Stimulated activated CD4-positive, alpha-beta T cell treated with anti-CD3 and anti-CD28 coated beads, Interleukin-12 subunit alpha, Interleukin-12 subunit beta, amount 100 ng/mL, for 24 hours (primary cell): ENCODE measurements at places on chromosomes 3 and 15.

GRCh38 chr15:97747342-97747741, 213.2 kb upstream of the ARRDC4 start:
- DNase-seq: no peak

DNA sequence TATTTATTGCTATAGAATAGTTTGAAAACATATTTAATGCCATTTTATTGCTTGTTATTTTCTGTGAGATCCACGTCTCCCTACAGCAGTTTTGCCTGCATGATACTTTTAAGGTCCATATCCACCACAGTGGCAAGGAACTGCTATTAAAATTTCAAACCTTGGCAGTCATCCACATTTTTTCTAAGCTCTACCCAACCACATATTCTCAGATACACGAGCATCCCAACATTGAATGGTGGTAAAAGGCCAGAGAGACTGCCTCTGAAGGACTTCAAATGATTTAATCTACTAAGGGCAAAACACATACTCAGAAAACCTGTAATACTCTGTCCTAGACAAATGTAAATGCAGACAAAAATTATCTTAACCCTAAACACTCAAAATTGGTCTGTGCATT, 173.1 kb downstream of the ERC2 start:
- DNase-seq: no peak

DNA sequence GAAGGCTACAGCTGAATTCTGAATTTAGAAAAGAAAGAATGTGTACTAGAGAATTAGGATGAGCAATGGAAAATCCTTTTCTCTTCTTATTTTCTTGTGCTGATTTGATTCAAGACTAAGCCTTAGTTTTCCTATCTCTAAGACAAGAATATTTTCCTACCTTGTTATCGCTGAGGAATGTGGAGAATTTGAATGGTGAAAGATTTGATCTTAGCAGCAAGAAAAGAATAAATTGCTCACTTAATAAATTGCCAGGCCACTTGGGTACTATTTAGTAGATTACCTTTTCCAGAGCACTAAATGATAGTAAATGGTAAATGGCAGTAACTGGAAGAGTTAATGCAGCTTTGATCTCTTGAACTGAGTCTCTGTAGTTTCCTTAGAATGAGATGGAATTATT, 145.7 kb upstream of the MEIS2 start:
- no peak for DNase-seq

DNA sequence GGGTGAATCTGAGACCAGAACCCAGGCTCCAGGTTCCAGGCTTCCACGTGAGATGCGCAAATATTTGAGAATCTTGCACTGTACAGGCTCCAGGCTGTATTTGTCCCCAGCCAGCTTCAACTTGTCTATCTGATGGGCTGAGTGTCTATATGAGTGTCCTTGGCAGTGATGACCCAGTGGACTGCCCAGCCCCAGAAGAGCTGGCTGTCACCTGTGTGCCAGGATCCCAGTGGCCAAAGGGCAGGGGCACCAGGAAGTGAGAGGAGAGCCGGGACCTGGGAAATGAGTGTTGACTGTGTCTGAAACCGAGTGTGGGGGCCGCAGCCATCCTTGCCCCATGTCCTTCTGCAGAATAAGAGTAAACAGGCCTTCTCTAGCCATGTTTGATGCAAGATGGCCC, 10.4 kb downstream of the FAH start:
- no peak for DNase-seq

DNA sequence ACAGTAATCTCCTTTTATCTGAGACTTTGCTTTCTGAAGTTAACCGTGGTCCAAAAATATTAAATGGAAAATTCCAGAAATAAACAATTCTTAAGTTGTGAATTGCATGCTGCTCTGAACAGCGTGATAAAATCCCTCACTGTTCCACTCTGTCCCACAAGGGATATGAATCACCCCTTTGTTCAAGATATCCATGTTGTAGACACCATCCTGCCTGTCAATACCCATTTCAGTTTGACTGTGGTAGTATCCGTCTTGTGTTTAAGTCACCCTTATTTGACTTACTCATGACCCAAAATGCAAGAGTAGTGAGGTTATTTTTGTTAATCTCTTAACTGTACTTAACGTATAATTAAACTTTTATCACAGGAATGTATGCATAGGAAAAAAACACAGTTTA, 435.0 kb downstream of the SHQ1 start:
- no peak for DNase-seq

GRCh38 chr15:38486936-38487335, 33.0 kb downstream of the FAM98B start:
- no peak for DNase-seq

GRCh38 chr3:102353148-102353547, 81.7 kb upstream of the ZPLD1 start:
- no peak for DNase-seq

GRCh38 chr3:21592828-21593227, 158.2 kb downstream of the ZNF385D start:
- DNase-seq: no peak

- DNase-seq: no peak
These were observed 72.3 kb upstream of the BNC1 start for GRCh38 chr15:83356501-83357399.

GRCh38 chr3:64157150-64158035, 67.9 kb downstream of the PRICKLE2 start:
- DNase-seq: no peak

- DNase-seq: no peak
These were observed 227.1 kb upstream of the CGNL1 start for GRCh38 chr15:57149196-57149595.

DNA sequence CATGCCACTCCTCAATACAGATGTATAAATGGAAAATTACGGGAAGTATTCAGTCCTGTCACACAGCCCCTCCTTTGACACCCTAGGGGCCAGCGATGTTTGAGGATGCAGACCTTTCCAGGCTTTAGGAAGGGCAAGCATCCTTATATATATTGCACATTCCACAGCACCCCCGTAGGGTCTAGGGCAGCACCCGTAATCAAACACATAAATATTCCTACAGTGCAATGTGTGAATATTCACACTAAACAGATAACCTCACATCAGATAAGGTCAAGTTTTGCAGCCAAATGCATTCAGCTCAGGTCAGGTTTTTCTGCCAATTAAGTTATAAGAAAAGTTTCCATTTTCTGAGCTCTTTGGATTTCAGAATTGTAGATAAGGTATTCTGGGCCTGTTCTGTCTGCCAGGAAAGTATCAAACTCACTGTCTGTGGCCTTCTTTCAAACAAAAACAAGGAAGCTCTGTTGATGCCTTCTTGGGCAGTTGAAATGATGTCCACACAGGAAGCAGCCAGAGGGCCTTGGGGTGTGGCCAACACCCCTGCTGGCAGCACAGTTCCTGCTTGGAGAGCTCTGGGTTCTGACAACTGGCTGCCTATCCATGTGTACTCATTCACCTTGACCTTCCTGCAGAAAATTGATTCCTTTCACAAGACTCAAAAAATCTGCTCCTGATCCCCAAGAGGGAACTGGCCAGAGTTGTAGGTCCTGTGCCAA, 427.0 kb downstream of the NTRK3 start:
- no peak for DNase-seq

DNA sequence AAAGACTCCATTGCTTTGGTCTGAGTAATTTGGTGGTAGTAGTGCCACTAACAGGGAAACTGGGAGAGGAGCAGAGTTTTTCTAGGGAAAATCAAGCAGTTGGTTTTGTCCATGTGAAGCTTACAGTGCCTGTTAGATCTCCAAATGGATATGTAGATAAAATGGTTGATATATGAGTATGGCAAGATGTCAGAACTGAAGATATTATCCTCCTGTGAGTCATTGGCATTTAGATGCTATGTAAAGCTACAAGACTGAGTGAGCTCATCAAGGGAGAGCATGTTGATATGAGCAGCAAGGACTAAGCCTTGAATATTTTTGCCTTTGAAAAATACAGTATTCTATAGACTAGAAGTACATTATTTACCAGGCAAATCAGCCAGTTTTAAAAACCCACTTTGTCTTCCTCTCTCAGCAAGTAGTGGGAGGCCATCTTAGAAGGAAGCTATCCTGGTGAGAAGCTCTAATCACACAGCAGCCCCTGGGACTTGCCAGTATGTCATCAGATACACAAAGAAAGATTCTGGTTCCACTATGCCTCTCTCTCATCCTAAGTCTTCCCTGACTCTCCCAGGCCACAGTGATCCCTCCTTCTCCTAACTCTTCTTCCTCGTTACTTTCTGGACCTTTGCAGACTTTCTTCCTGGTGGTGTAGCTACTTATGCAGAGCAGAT, 77.4 kb upstream of the ANKRD28 start:
- no peak for DNase-seq

GRCh38 chr3:103906304-103906703, 1460.4 kb upstream of the ALCAM start:
- no peak for DNase-seq

DNA sequence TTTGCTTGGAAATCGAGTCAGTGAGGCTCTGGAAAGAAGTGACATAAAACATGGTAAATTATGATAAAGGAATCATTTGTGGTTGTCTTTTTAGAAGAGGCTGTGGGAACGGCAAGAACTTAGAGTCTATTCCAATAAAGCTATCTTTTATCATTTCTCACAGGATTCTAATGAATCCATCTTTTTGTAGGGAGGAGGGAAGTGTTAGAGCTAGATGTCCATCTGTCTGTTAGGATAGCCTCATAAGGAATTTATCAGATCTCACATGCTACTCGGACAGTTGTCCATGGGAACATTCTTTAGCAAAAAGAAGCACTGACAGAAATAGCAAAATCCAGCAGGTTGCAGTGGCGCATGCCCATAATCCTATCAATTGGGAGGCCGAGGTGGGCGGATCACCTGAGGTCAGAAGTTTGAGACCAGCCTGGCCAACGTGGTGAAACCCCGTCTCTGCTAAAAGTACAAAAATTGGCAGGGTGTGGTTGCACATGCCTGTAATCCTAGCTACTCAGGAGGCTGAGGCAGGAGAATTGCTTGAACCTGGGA, 37.0 kb downstream of the STARD9 start:
- no peak for DNase-seq

- DNase-seq: no peak
These were observed 907.8 kb downstream of the ROBO2 start for GRCh38 chr3:77947671-77948070.

- no peak for DNase-seq
These were observed 223.5 kb downstream of the DTWD1 start for GRCh38 chr15:49844390-49844789.

DNA sequence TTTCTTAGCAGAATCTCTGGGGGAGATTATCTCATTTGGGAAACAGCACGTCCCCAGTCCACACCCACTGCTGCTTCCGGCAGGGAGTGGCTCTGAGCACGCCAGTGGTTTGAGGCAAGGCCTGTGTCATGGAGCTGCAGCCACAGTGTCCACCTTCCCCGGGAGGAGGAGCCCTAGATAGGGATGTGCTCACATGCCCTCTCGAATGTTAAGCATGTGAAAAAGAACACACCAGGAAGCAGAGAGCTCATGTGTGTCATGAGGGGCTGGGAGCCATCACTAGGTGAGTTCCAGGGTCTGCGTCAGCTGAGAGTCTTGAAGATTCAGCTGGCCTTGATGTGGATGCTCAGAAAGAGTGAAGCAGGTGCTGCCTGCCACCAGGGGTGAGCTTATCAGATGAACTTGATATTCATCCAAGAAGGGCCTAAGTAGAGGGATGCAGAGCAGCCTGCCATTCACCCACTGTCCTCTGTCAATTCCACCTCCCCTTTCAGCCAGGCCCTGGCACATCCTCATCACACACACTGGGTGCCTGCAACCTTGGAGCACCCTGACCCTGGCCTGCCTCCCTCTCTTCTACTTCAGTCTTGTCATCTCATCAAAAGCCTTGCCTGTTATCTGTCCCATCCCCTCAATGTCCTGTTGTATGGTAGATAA, 16.3 kb downstream of the ITGA11 start:
- no peak for DNase-seq

GRCh38 chr3:43432462-43432861, 146.1 kb downstream of the SNRK start:
- no peak for DNase-seq

DNA sequence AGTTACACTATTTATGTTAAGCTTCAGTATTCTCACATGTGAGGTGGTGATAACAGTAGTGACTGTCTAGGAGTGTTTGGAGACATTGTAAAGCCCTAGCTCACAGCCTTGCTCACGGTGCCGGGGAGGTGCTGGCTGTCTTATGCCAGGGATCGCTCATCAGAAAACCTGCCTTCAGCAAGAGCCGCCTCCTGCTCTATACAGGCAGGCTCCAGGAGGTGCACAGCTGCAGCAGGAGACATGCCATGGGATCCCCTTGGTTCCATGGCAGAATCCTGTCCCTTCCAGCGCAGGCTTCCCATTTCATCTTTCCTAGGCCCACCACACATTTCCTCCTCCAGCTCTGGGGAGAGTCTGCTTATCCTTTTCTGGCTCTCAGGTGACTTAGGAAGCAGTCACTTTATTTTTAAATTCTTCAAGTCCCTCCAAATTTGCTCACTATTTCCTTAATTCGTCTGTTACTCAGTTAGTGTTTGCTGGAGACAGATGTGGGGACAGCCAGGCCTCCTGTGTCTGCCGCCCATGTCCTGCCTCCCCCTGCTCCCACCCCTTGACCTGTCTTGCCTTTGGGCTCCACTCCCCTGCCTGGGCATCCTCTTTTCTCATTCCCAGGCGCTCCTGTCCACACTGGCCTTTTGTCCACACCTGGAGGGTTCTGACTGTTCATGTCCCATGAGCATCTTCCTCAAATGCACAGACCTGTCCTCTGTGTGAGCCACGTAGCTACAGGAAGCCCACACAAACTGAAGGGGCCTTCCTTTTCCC, 31.7 kb downstream of the SLCO2A1 start:
- no peak for DNase-seq

- no peak for DNase-seq
These were observed 88.1 kb upstream of the TGFBR2 start for GRCh38 chr3:30518181-30518864.

- DNase-seq: no peak
These were observed 5.6 kb downstream of the RPS27L start for GRCh38 chr15:63151665-63152064.

DNA sequence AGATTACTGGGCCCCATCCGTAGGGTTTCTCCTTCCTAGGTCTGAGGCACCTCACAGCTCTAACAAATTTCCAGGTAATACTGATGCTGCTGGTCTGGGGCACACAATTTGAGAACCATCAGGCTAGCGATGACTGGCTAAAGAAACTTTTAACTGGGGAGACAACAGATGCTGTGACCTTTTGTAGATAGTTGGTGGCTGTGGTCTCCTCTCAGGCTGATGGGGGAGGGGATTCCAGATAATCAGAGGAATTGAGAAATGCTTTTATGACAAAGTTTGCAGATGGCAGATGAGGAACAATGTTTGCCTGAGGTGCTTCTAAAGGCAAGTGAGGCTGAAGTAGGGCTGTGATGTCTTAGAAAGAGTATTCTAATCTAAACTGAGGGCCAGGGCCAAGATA, 13.8 kb upstream of the CCR9 start:
- DNase-seq: no peak

DNA sequence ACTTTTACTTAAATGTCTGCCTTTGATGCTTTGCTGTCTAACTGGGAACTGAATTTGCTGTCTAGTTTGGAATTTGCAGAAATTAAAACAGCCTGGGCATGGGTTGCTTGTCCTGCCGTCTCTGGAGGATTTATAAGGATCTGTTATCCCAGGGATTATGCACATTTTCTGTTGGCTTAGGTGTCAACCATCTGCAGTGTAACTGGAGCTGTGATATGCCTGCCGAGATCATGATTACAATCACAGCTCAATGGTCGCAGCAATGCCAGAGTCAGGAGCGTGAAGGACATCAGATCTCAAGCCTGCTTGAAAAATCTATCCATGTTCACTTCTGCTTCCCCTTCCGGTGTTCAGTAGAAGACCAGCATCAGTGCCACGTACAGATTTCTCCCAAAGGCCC, 41.8 kb upstream of the SETMAR start:
- DNase-seq: no peak

GRCh38 chr15:67066041-67066958, 898 bp downstream of the SMAD3 start:
- DNase-seq: no peak

- no peak for DNase-seq
These were observed 297.8 kb downstream of the SATB1 start for GRCh38 chr3:18127174-18127858.
